ENCODE measurements at places on chromosomes 2 and 18.

DNA sequence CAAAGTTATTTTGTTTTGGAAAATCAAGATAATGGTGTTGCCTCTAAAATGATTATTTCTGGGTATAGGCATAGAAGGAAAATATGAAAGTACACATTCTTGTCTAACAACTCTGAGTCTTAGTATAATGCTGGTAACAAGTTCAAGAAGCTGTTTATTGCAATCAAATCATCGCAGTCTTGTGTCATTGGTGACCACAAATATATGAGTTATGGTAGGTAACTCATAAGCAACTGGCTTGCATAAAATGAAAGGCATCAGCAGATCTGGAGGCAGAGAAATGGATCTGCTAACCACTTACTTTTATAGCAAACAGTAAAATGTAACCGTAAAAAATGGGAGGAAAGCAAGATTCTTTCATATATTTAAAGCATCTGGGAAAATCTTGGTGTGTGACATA is 156.2 kb upstream of the TCF4 start:
- DNase-seq: no peak

- peak; percentile 86 for DNase-seq
Measured at GRCh38 chr2:124283096-124283495, 258.0 kb downstream of the CNTNAP5 start.

DNA sequence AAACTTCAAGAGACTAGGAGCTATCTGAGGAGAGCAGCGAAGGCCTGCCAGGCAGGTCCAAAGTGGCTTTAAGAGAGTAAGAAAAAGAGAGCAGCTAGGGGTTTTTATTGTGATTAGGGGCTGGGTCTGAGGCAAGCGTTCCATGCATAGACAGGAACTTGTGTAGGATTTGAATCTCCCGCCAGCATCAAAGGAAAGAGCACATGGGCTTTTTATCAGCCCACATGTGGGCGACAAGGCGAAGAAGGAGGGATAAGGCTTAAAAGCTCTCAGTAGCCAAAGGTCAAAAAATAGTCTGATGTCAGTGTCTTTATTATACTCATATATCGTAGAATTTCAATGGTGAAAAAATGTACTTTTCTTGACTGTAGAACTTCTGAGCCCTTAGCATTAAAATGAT is 178.5 kb upstream of the TMEFF2 start:
- no peak for DNase-seq

DNA sequence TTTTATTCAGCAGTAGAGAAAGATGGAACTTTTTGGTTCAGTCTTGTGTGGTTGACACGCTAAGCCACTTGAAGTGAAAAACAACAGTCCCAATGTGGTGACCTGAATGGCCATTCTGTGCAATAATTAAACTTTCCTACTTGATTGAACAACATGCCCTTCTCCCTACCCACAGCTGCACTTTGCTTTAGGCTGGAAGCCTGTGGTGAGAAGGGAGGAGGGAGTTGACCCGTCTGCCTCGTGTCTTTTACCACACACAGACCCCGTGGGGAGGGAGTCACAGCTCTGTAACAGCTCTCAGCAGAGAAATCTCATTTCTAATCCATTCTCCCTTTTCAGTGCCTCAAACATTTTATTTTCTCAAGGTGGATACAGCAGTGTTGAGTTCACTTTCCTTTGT is 138.2 kb upstream of the PKDCC start:
- DNase-seq: peak; percentile 63

- no peak for DNase-seq
Measured at GRCh38 chr2:47666332-47666731, 116.6 kb upstream of the MSH6 start.

DNA sequence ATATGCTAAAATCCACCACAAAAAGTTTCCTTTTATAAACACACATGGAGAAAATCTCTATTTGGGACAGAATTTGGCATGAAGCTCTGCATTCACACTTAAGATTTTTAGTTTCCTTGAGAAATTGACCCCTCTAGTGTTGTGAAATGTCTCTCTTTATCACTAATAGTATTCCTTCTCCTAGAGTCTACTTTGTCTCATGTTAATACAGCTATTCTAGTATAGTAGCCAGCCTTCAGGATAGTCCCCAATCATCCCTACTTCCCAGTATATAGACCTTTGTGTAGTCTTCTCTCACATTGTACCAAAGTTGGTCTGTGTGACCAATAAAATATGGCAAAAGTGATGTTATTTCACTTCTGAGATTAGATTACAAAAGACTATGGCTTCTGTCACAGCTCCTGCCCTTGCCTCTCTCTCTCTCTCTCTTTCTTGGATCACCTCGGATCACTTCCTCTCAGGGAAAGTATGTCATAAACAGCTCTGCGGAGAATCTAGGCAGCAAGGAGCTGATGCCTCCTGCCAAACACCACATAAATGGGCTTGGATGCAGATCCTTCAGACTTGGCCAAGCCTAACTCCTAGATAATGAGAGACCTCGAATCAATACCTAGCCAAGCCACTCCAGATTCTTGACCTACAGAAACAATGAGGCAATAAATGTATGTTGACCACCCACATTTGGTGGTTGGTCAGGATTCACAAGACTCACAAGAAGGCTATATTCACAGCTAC is 59.7 kb upstream of the NABP1 start:
- no peak for DNase-seq

DNA sequence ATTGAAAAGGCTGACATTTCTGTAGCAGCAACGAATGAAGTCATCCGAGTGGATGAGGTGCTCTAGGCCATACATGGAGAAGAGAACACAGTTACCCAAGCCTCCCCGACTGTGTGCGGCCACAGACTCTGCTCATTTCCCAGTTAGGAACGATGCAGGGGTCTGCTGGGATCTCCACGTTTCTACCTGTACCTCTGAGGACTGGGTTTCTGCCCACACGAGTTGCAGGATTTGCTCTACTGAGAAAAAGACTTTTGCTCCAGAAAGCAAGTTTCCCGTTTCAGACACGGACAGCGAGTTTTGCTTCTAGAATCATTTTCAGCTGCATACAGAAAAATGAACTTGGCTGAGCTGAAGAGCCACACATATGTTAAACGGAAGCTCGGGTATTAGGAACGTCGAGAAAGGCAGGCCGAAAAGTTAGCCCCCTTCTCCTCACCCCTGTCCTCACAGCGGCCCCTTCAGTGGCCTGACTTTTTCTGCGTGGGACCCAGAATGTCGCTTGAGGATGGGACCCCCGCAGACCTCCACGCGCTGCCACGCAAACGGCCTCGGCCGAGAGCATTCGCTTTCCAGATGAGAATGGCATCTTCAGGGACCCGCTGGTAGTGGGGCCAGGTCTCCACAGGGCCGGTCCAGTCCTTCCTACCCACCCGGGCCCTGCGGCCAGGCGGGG is 582 bp upstream of the RAB31 start:
- no peak for DNase-seq

DNA sequence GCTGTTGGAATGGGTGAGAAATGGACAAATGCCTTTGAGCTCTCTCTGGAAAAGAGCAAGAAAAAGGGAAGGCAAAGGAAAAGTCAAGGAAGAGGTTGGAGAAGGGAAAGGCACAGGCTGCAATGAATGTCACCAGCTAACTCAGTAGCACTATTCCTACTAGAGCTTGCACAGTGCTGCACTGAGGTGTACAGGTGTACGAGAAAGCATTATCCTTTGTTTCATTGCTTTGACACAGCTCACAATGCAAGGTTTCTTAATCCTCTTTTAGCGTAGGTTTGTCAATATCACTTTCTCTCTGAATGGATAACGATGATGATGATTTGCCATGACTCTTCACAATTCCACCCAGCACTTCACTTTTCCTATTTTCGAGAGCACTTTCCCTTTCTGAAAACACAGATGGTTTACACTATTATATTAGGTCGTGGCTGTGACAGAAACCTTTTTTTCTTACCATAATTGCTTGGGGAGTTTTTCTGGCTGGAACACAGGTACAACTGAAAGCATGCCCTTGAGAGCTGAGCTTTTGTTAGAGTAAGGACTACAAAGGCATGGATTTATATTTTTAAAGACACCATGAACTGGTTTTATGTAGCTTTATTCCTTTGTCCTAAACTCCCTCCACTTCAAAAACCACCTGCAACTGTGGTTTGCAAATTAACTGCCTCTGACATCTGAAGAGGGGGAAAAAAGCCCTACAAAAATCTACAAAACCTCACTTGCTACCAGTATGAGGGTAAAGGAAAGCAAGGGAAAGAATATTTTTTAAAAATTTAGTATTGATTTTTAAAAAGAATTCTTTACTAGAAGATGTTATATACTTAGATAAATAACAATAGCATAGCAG is 265.5 kb downstream of the TGIF1 start:
- no peak for DNase-seq

DNA sequence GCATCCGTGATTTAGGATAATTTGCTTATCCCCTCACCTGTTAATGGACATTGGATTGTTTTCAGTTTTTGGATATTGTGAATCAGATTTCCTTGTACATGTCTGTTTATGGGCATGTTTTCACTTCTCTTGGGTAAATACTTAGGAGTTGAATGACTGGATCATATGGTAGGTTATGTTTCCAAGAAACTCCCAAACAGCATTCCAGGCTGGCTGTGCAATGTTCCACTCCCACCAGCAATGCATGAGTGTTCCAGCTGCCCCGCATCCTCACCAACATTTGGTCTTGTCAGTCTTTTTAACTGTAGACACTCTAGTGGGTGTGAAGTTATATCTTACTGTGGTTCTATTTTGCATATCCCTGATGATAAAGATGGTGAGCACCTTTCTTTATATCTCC is 8.9 kb upstream of the LRRFIP1 start:
- peak; percentile 32 for DNase-seq

- no peak for DNase-seq
Measured at GRCh38 chr2:160375037-160375436, 118.6 kb downstream of the RBMS1 start.

GRCh38 chr2:168858146-168858545 is 32.1 kb downstream of the SPC25 start:
- DNase-seq: no peak

GRCh38 chr2:141923657-141924056 is 207.2 kb downstream of the LRP1B start:
- peak; percentile 81 for DNase-seq

- DNase-seq: peak; percentile 9
Measured at GRCh38 chr2:97688062-97688827, 18.7 kb downstream of the C2orf92 start.

DNA sequence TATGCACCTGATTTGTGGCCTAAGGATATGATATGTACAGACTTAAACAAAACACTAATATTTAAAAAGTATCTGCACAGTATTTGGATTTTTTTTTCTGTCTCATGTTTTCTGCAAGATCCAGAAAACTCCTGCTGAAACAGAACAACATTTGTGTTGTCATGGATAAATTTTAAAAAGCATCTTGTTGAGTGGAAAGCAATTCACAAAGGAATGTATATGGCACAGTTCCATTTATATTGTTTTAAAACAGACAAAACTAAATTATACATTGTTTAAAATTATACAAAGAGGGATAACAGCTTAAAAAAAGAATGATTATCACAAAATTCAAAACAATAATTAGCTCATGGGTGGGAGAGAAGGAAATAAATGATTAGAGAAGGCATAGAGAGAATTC is 193.5 kb downstream of the PPP1R1C start:
- DNase-seq: no peak

GRCh38 chr18:49879271-49879580 is 65.9 kb upstream of the ACAA2 start:
- no peak for DNase-seq

DNA sequence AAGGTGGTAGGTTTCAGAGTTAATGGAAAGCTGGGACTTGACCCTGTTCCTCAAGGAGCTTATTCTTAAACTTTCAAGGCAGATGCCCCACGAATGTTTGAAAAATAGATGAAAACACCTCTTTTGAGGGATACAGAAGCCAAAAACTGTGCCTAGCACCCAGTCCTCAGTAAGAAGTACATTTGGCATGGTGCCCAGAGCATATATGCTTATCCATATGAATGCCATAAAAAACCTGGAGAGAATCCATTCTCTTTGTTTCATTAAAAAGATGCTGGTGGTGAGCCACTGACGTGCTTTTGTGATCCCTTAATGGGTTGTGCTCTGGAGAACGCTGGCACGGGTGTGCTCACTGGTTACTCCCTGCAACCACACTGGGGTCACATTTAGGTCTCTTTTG is 69.0 kb downstream of the IL1R2 start:
- no peak for DNase-seq

DNA sequence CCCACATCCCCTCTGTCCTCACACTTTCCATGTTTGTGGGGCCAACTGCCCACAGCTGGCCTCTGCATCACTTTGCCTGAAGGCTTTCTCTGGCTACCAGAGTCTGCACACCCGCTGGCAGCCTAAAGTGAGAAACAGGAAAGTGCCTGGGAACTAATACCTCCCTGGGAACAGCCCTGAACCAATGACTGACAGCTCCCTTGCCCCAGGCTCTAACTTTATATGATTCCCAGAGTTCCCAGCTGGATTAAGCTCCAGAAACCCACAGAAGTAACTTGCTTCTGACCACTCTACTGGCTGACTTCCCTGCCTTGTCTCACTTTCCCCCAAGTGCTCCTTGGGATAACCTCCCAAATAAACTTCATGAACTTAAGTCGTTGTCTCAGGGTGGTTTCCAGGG is 159.6 kb upstream of the LMAN1 start:
- no peak for DNase-seq

DNA sequence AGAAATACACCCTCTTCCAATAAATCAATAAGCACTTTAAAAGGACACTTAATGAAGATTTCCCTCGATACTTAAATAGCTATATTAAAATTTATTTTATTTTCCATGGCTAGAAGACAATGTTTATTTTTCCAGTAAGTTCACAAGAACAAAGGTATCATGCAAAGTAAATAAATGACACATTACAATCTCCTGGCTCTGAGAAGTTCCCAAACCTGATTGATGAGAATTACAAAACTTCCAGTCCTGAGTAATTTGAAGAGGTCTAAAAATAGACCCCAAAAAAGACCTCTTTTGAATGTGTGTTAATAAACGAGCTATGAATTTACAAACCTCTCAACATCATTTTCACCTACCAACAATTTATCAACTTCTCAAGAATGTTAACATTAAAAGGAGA is 1.5 kb upstream of the PEX13 start:
- DNase-seq: peak; percentile 12

DNA sequence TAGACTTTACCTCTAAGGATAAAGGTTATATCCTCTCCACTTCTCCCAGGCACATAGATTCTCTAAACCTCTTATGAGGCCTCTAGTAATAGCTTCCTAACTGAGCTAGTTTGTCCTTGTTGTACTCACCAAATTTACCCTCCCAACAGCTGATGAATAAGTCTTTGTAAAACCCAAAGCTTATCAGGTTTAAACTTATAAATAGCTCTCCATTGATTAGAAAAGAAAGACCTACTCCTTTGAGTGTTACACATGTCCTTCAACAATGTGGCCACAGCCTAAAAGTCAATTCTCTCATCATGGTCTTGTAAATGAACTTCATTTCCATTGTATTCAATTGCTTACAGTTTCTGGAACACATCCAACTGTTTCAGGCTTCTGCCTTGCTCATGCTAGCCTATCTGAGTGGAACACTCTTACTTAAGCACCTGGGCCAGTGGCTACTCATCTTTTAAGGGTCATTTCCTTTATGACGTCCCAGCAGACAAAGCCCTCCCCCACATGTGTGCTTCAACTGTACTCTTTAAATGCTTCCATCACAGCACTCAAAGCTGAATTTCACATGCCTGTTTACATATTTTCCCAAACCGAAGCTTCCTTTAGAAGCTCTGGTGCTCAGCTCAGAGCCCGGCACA is 131.6 kb downstream of the CDH2 start:
- DNase-seq: peak; percentile 92

All from kidney tubule cell (primary cell).